ENCODE measurements at places on chromosomes 12 and 14. TPM values are rescaled to one million over a fixed set of nuclear protein-coding genes. Genes with fewer than 3 reads are reported as not detected.

DNA sequence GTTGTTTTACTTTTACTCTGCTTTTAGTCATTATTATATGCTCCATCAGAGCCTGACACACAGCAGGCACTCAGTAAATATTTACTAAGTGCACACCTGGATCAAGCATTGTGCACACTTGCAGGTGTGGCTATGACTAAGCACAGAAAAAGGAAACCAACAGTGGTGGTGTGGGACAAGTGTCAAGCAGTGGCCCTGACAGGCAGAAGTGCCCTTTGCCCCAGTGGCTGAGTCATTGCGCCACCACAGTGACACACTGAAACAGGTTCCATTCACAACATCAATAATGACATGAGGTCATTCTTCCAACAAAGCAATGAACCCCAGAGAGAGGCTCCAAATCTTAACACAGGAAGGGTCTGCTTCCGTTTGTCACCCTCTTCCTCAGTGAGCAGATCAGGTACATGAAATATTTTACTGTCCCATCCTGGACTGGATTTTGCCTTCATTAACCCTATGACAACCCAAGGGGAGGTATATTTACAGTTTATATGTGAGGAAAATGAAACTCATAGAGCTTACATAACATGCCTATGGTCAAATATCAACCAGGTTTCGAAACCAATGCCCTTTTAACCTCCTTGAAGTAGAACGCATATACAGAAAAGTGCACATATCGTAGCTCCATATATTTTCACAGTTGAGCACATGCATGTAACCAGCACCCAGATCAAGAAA lies 82.6 kb upstream of the GTF2A1 start:
- no peaks in the 10 kb centered on the region for H3K27me3 ChIP-seq
- no peaks in the 10 kb centered on the region for H3K36me3 ChIP-seq
- H3K4me3 ChIP-seq = no peak overlapping the region
- H3K4me1 ChIP-seq = no peaks in the 10 kb centered on the region
- no peak for DNase-seq

DNA sequence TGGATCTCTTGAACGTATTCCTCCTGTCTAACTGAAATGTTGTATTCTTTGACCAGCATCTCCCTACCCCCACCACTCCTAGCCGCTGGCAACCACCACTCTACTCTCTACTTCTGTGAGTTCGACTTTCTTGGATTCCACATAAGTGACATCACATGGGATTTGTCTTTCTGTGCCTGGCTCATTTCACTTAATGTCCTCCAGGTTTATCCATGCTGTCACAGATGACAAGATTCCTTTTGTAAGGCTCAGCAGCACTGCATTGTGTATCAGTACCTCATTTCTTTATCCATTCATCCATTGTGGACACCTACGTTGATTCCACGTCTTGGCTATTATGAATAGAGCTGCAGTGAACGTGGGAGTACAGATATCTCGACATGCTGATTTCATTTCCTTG lies 10.5 kb downstream of the PRKAB1 start:
- H3K27me3 ChIP-seq = no peaks in the 10 kb centered on the region
- no peak overlapping the region for H3K27ac ChIP-seq
- no peaks in the 10 kb centered on the region for H3K4me1 ChIP-seq
- H3K4me3 ChIP-seq = no peak overlapping the region
- no peak for DNase-seq
- H3K36me3 ChIP-seq = peaks cover 8% of the 10 kb centered on the region

DNA sequence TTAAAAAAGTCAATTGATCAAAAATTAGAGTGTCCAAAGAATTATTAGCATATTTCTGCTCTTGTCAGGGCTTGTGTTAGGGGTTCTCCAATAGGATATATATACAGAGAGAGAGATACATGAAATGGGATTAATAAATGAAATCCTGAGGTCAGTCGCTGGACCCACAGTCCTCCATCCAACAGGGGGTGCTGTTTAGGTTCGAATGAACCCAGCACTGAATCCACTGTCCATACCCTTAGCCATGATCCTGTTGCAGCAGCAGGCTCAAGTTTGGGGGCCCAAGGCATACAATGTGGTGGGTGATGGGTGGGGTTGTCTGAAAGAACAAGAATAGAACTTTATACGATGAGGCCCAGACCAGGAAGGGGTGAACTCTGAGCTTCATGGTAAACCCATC lies 780 bp upstream of the MYO1H start:
- no peak overlapping the region for H3K27ac ChIP-seq
- H3K4me1 ChIP-seq = no peaks in the 10 kb centered on the region
- no peak overlapping the region for H3K4me3 ChIP-seq
- DNase-seq = no peak
- H3K27me3 ChIP-seq = no peaks in the 10 kb centered on the region

The RASAL1 gene
- total RNA-seq = not detected

Data from aorta (tissue), 5 donors.